Activated CD4-positive, CD25-positive, alpha-beta regulatory T cell treated with anti-CD3 and anti-CD28 coated beads, Interleukin-2, amount 50 U/mL, for 72 hours (primary cell): ENCODE measurements at places on chromosomes 5 and 9.

GRCh38 chr5:77492653-77493000, 511 bp upstream of the WDR41 start:
- DNase-seq, result no peak

DNA sequence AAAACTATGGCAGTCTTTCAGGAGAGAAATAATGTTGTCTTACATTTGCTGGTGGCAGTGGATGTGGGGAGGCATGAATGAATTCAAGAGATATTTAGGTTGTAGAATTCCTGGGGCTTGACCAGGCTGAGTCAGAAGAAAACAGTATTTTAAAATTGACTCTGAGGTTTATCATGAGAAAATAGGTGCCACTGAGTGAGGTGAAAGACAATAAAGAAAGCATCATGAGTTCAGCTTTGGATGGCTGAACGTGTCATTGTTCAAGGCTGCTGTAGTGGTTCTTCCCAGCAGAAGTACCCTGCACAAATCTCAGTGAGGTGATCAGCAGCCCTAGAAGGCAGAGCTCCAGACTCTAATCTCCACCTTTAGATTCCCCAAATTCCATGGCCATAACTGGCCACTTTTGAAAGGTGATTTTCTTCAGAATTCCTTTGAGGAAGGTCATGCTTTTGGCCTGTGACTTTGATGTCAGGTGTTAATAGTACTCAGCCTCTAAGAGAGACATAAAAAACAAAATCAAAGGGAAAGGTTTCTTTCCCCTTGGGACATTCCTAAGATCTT, 395.4 kb downstream of the NTRK2 start:
- no peak for DNase-seq

DNA sequence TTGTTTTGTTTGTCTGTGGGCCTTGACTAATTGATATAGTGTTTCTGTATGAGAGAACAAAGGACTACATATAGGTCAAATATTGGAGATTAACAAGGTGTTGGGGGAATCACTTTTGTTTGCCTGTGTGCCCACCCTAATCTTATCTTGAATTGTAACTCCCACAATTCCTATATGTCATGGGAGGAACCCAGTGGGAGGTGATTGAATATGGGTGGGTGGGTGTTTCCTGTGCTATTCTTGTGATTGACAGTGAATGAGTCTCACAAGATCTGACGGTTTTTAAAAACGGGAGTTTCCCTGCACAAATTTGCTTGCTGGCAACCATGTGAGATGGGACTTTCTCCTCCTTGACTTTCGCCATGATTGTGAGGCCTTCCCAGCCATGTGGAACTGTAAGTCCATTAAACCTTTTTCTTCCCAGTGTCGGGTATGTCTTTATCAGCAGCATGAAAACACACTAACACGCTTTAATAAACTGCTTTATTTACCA, 64.9 kb upstream of the HSPB3 start:
- no peak for DNase-seq

DNA sequence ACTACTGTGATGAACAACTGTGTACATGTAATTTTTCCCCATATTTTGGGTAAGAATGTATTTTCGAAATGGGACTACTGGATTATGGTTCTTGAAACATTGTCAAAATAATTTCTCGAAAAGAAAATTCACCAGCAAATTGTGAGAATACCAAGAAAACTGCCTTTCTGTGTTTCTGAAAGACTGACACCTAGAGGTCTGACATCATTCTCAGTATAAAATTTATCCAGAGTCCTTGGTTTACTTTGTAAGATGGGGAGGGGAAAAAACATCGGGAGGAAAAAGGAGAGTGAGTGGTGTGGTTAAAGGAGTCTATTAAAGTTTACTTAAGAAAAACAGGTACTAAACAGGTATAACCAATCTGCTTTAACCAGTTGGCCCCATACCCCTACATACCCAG, 149.2 kb downstream of the CEP120 start:
- no peak for DNase-seq

DNA sequence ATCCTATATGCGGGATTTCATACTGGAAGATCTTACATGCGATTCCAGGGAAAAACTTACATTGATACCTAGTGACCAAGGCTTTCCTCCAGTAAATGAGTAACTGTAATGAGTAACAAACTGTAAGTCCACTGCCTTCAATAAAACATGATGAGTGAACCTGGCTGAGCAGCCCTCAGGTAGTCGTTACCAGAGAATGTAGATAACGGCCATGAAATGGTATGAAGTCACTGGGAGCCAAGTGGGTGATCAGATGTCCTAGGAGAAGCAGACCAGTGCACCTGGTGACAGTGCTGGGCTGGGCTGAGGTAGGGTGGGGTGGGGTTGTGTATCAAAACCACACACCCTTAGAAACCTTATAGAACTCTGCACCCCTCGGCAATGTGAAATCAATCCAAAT, 203.6 kb downstream of the ALDH1A1 start:
- no peak for DNase-seq

DNA sequence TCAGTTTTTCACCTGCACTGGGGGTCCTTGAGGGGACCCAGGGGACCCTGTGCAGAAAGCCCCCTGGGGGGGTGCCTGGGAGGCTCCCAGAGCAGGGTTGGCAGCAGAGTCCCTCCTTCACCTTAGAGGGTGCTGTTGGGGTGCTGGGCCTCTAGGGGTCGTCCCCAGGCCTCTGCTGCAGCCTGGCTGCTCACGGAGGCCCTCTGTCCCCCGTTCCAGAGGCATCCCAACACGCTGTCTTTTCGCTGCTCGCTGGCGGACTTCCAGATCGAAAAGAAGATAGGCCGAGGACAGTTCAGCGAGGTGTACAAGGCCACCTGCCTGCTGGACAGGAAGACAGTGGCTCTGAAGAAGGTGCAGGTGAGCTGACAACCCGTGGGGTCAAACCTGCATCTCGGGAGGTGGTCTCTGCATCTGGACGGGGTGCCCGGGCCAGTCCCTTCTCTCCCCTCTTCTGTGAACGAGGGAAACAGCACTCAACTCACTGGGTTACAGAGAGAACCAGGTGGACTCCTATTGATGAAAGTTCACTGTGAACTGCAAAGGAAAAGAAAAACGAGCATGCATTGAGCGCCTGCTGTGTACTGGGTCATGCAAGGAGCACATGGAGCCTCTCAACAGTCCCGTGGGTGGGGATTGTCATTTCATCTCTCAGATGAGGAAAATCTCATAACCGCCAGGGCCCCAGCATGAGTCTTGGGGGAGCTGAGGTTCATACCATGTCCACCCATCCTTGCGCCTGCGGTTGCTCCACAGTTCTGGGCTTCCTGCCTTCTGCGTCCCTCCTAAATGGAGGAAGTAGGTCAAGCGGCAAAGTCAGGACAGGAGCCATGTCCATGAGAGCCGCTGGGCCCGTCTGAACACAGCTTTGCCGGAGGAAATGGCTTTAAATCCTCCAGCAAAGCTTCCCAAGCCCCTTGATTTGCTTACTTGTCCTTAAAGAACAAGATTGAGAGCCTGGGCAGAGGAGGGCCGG, 54.8 kb downstream of the NEK6 start:
- no peak for DNase-seq

DNA sequence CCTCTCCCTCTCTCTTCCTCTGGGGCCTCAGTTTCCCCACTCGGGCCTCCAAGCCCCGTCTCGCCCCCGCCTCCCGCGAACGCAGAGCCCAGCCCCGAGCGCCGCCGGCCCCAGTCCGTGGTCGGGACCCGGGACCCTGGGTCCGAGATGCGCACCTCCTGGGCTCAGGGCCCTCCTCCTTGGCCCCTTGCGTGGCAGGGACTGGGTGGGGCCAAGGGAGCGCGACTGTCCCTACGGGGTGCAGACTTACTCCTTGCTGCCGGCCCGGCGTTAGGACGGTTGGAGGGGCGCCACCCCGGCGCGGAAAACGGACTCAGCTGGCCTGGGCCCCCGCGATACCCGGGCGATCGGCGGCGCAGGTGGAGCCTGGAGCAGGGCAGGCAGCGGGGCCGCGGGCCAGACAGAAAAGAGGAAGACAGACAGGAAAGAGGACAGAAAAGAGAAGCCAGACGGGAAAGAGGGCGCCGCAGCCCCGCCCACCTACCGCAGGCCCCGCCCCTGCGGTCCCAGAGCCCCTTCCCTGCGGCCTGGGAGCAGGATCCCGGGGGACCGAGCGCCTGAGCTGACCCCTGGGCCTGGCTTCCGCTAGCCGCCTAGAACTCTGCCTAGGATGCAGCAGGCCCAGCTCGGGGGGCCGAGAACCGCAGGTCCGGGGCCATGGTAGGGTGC, at the start of gene GBGT1:
TSS of gene GBGT1 (minus strand) at position 411 of the 669 bp plus-strand sequence. CDS start 1,502 bp downstream, outside the sequence.
- peak; percentile 51 for DNase-seq

DNA sequence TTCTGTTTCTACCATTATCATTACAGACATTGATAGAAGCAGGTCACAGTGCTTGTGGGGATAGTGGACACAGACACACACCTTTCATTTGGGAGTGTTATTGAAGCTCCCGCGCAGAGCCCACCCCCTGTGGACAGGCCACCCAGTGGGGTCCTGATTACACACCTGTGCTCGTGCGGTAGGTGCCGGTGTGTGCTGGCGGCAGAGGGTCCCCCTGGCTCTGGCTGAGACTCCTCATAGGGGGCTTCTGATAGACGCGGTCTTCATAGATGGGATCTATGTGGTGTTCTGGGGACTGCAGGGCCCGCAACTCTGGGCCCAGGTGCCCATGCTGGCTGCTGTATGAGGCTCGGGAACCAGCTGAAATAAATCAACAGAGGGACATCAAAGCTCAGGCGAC, 539.7 kb downstream of the CTNND2 start:
- no peak for DNase-seq

- DNase-seq, result no peak
These were observed 858.6 kb downstream of the PTPRD start for GRCh38 chr9:9754186-9754585.

DNA sequence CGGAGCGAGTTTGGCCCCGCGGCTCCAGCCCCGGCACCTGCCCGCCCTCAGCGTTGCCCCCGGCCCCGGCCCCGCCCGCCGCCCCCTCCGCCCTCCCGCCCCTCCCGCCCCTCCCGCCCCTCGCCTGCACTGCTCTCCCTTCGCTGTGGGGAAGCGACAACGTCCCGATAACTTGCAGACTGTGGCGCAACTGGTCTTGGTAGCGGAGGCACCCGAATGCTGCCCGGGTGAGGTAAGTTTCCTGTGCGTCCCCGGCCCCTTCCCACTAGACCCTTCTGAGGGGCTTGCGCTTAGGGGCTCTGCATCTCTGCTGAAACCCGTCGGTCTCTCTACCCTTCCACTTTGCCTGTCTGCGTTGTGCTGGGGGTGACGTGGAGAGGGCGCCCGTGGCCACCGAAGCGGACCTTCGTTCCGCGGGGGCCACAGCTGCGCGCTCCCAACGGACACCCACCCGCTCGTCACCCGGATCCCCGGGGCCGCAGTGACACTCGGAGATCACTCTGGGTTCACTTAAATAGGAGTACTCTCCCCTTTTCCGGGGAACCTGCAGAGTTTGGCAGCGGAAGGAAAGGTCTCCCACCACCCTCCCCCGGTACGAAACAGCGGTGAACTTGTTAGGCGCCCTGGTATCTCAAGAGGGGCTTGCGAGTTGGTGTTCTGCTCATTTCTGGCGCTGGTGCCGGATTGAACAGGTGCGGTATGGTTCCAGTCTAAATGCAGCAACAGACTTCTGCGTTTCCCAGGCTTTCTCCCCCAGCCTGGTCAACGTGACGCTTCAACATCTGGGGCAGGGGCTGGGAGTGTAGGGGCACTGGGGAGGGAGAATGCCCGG, 707 bp downstream of the PIP5K1B start:
- no peak for DNase-seq
